Stimulated activated CD8-positive, alpha-beta memory T cell treated with anti-CD3 and anti-CD28 coated beads, Interleukin-15, amount 100 ng/mL, for 24 hours (primary cell): ENCODE measurements at places on chromosomes 7 and 10.

GRCh38 chr7:95693551-95694333 is 78.6 kb upstream of the DYNC1I1 start:
- no peak for DNase-seq

DNA sequence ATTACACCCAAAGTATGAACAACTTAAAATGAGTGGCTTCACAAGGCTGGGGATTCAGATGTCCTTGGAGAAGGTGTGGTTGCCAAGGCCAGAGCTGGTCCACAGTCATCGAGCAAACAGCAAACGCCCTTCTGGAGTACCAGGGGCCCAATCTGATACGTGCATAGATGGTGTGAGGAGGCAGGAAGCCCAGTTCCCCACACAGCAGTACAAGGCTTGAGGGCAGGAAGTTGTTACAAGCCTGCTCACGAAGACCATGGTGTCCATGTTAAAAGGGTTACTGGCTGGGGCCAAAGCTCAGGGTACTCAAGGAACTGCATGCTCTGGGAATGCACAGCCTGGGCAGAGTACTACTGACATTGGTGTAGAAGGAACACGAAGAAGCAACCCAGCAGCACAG is 4.6 kb upstream of the ANKRD26 start:
- no peak for DNase-seq

DNA sequence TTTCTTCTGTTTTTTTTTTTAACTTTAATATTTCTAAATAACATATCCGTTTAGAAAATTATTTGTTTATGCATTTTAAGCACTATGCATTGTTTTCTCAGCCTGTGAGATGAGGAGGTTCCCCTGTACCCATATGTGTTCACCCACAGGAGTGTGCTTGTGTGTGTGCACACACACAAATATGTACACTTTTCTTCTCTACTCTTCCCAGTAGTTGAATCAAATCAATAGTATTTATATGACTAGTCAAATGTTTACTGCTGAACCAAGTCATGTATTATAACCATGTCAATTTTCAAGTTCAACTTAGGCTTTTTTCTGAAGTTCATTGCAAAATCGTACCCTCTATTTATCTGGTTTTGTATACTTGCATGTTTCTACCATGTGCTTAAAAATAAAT is 37.3 kb downstream of the HDAC9 start:
- no peak for DNase-seq

DNA sequence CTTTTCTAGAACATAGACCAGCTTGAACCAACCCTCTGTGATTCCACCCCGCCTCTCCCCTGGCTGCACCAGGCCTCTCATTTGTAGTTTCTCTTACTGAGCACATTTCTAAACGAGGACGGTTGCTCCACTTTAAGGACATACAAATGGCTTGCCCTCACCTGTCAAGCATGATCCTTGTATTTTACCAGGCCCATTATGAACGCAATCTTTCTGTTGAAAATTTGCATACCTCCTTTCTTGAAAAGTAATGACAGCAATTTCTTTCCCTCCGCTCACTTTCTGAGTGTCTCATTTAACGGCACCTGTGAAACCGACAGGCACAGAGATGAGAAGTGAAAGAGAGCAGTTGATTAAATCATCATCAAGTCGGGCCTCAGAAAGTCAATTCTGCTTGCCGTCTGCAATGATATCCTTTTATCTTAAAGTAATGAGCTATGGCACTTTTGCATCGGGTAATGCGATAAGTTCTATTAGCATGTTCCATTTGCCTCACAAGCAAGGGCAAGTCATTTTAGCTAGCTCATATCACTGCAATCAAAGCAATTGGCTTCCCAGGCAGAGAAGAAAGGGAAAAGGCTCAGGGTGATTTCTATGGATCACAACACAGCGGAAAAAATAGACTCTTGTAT is 705.6 kb upstream of the GALNT17 start:
- no peak for DNase-seq

GRCh38 chr10:35398355-35398754 is 62.0 kb downstream of the CCNY start:
- DNase-seq, result no peak

GRCh38 chr7:88806280-88807037 is 10.9 kb upstream of the TEX47 start:
- DNase-seq, result no peak

DNA sequence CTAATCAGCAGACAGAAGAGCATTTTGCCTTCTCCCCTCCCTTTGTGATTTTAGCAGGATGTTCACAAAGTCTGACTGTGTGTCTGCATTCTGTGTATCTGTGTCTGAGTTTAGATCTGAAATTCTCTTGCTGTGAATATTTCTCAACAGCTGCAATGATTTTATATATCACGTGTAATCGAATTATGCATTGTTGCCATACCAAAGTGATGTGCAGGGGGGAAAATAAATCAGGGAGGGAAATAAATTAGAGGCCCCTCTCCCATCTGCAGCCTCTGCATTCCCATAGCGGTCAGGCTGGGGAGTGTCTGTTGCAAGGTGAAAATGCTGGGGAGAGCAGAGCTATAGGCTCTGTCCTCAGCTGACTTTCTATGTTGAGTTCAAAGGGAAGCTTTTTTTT is 209.0 kb downstream of the LRMDA start:
- DNase-seq, result no peak

GRCh38 chr7:73452999-73453635 is 19.5 kb downstream of the FZD9 start:
- DNase-seq, result no peak

GRCh38 chr10:74708246-74708645 is 118.2 kb upstream of the KAT6B start:
- DNase-seq, result no peak

DNA sequence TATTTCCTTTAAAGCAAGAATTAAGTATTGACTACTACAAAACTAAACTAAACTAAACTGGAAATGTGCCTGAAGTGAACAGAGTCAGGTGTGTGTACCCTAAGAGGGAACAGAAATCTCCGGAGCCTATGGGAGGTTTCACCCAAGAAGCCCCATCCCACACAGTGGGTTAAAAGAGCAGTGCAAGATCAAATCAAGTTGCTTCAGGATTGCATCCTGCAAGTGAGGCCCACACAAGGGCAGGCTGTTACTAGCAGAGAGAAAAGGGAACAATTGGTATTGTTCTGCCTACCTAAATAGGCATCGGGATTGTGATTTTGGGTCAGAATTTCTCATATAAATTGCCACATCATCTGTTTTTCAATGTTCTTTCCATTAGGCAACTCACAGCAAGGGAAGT is 113.3 kb upstream of the CDC14C start:
- no peak for DNase-seq

- DNase-seq, result no peak
These were observed 59.2 kb downstream of the CDHR3 start for GRCh38 chr7:106022193-106022821.

GRCh38 chr10:36349445-36350078 is 707.5 kb upstream of the FZD8 start:
- no peak for DNase-seq

DNA sequence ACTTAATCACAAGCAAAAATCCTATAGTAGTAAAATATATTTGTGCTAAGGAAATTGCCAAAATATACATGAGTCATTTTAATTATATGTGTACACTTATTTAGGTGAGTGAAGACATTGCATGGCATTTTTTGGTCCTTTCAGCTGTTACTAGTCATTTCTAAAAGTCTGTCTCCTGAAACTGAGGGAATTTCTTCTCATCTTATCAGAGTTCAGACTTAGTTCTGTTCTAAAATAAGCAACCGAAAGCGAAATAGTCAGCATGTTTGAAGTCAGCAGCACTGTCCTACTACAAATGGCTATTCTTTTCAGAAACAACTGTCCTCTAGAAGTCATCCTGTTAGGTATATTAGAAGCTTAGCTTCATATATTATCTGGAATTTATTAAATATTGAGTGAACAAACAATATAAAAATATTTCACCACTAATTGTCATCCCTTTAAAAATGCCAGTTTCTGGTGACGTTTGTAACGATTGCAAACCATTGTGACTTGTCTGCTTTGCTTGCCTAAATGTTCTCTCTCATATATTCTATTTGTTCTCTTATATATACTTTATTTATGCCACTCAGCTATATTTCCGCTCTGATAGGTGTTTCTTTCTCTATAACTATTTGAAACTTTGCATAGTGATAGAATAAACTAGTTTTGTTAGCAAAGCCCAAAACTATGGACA is 227.4 kb upstream of the KAT6B start:
- DNase-seq, result no peak

DNA sequence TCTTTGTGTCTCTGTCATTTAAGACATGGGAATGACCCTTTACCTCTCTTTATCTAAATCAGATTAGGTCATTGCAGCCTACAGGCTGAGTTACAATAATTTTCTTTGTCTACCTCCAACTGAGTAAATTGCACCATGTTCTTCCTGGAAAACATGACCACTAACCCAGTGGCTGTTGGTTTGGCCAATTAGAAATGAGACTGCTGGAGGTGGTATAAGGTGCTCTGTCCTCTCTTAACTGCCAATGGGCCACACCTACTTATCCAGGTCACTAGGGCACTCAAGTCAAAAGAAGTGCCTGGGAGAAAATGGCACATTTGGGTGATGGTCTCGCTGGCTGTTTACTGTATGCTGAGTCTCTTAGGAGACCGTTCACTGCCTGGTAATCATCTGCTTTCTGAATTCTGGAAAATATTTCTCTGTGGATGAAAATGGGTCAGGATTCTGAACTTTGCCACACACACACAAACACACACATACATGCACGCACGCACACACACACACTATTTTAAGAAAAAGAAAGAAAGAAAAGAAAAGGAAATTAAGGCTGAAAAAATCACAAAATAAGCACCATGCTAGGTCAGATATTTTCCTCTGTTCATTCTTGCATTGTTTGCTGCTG is 16.4 kb downstream of the STAMBPL1 start:
- DNase-seq, result no peak

GRCh38 chr7:82839555-82839954 is 323.1 kb downstream of the PCLO start:
- DNase-seq, result no peak

DNA sequence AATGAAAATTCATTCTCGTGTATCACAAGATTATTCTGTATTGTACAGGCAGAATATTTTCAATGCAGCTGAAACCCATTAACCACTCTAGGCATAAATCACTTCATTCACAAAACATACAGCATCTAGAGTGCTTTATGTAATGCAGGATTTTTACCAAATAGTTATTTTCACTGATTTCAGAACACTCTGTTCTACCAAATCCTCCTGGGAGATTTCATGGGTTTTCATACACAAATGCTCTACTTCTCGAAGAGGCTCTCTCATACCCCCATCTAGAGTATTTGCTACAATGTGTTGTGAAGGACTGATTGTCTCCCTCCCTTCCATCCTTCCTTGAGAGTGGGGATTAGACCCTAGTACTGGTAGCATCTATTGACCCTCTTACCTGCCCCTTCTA is 209.2 kb upstream of the LRRN3 start:
- DNase-seq, result no peak

DNA sequence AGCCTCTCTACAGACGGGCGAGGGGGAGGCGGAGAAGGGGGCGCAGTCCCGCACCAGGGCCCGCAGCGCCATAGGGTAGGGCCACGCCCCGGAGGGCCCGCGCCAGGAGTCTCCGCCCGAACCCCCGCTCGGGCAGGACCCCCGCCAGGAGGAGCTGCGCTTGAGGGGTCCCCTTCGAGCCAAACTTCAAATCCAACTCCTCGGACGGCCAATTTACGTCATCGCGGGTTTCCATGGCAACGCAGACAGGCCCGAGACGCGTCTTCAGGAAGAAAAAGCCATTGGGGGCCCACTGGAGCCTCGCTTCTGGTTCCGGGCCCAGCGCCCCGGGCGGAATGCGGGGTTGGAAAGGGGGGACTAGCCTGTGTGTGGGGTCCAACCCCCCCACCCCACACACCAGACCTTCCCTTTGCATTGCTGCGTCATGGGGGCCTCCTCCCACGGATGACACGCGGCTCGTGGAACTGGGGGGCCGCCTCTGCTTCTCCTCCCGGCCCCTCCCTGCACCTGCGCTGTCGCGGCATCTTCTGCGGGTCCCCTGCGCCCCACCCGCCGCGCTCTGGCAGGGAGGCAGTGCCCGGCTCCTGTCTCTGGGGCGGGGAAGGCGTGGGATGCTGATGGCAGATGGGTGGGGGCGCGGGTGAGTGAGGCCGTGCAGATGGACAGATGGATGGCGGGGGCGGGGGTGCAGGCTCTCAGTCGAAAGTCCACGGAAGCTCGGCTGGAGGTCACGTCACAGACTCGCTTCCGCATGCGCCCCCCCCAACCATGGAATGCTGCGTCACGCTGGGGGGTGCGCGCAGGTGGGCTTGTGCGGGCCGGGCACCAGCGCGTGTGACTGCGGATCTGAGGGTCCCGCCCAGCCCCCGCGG is 1.2 kb downstream of the CALY start:
- DNase-seq, result peak; percentile 39

DNA sequence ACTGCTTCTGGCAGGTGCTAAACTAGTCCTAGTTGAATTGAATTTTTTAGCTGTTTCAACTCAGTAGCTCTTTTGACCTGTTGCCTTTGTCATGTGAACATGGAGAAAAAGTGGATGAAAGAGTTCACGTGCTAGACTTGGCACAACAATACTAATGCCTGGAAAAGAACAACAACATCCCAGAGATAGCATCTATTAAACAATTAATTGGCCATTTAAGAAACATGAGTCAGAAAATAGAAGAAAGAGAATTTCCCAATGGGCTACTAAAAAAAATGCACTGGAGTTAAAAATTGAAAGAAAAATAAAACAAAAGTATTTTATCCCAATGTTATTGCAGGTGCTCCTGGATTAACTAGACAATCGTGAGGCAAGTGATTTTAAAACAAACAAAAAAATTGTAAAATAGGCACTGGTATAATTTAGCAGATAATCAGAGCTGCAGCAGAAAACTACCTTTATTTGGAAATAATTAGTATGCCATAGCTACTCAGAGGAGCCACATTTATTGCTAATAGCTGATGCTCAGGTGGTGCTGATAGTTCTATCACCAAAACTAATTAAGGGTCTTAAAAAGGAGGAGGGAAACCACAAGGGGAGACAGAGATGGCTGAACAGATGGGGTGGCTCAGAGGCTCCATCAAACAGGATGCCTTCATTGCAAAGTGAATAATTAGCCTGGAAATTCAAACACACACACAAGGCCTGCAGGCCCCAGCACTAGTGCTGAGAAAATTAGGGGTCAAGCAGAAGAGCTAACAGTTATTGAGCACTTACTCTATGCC is 17.6 kb downstream of the CCDC71L start:
- DNase-seq, result no peak

DNA sequence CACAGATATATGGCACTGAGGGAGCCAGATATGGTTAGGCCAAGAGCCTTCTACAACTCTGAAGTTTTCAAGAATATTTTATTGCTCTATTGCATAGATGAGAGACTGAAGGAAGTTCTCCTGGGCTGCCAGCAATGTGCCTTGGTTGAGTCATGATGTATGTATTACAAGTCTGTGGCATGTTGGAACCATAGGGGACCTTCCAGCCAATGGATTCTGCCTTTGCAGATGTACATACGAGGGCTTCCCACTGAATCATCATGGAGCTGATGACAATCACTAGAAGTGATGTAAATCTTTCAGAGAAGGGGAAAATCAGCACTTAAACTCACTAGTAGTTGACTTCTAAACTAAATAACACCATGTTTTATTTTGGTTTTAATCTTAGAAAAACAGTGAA is 419.5 kb downstream of the PHTF2 start:
- no peak for DNase-seq

GRCh38 chr10:35563261-35563891 is 41.8 kb upstream of the GJD4 start:
- DNase-seq, result peak; percentile 6
